ENCODE measurements at places on chromosomes 11 and 22. TPM values are rescaled to one million over a fixed set of nuclear protein-coding genes. Genes with fewer than 3 reads are reported as not detected.
A peak's percentile ranks its signal among the peaks of the same experiment; 100 is the strongest.

The MRE11 gene
- total RNA-seq, result 12.5 TPM

The RAG2 gene
- not detected for total RNA-seq

DNA sequence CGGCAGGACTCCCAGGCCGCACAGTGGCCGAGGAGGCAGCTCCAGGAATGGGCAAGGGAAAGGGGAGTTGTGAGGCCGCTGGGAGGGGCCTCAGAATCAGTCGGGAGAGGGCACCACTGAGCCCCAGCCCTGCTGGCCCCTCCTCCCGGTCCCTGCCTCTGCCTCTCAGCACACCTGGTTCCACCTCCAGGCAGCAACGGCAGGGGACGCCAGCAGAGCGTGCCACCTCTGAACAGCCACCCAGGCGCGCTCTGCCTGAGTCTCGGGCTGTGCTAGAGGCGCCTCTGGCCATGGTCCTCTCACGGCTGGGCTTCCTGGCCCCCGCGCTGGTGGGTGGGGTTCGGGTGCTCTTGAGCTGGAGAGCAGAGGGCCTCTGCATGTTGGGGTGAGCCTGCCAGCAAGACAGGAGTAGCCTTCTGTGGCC is 33.0 kb downstream of the MOB2 start:
- DNase-seq, result peak; percentile 84
- H3K27me3 ChIP-seq, result no peaks in the 10 kb centered on the region
- H3K4me3 ChIP-seq, result no peak overlapping the region
- H3K27ac ChIP-seq, result no peak overlapping the region
- H3K36me3 ChIP-seq, result no peaks in the 10 kb centered on the region
- H3K4me1 ChIP-seq, result peaks cover 22% of the 10 kb centered on the region

- H3K27ac ChIP-seq, result no peak overlapping the region
- no peak for DNase-seq
- H3K27me3 ChIP-seq, result no peaks in the 10 kb centered on the region
These were observed 1.4 kb downstream of the HTR3B start for GRCh38 chr11:113906038-113906437.

- no peaks in the 10 kb centered on the region for H3K4me1 ChIP-seq
- no peaks in the 10 kb centered on the region for H3K27me3 ChIP-seq
- no peak overlapping the region for H3K27ac ChIP-seq
- no peaks in the 10 kb centered on the region for H3K36me3 ChIP-seq
- no peak overlapping the region for H3K4me3 ChIP-seq
- DNase-seq, result no peak
These were observed 92.3 kb upstream of the POU2AF2 start for GRCh38 chr11:111153194-111153593.
